Natural killer cell (primary cell): ENCODE measurements at places on chromosomes 11 and 22.

- no peak overlapping the region for H3K27ac ChIP-seq
- no peak overlapping the region for H3K4me3 ChIP-seq
- H3K4me1 ChIP-seq = no peaks in the 10 kb centered on the region
- no peaks in the 10 kb centered on the region for H3K27me3 ChIP-seq
These were observed 27.0 kb upstream of the SLC25A18 start for GRCh38 chr22:17536269-17536668.

DNA sequence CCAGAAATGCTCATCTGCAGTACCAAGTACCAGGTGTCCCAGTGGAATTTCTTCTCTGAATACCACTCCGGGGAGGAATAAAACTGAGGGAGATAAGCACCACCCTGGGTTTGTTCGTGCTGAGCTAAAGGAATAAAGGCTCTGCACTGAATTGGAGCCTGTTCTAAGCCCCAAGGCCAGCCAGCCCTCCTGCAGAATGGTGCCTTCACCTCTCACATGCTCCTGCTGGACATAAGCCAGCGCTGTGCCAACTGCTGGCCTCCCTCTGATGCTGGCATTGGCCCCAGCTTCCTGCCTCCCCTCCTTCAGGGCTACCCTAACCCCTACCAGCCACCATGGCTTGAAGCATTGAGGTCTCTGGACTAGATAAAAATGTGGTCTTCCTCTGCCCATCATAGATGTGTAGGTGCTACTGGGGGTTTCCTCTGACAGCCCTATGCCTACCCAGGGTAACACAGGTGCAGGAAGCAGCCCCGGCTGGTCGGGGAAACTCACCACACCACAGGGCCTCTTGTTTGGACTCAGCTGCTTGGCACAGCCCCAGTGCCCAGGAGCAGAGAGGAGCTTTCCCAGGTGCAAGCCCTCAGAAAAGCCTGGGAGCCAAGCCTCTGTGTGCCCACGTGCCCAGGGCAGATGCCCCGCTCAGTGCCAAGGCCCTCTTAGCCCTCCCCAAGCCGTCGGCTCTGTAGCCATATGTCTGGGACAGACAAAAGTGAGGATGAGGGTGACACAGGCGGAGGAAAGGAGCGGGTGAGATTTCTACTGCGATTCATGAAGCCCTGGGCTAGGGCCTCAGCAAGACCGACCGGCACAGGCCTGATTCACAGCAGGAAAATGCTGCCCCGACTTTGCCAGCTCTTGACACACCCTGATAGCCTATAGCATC lies 34.1 kb upstream of the JAM3 start:
- no peaks in the 10 kb centered on the region for H3K27me3 ChIP-seq
- DNase-seq = peak; percentile 49
- H3K36me3 ChIP-seq = no peaks in the 10 kb centered on the region
- peak overlapping the region; percentile 58 for H3K27ac ChIP-seq

- peaks cover 98% of the 10 kb centered on the region for H3K4me1 ChIP-seq
- no peaks in the 10 kb centered on the region for H3K27me3 ChIP-seq
- H3K4me3 ChIP-seq = no peak overlapping the region
- H3K36me3 ChIP-seq = no peaks in the 10 kb centered on the region
- peak; percentile 3 for DNase-seq
- H3K27ac ChIP-seq = peak overlapping the region; percentile 19
These were observed 28.7 kb downstream of the ZBTB16 start for GRCh38 chr11:114088216-114088615.

GRCh38 chr22:22235558-22235957 lies 9.0 kb upstream of the VPREB1 start:
- H3K4me1 ChIP-seq = peaks cover 4% of the 10 kb centered on the region
- no peak overlapping the region for H3K4me3 ChIP-seq
- no peak overlapping the region for H3K27ac ChIP-seq
- no peaks in the 10 kb centered on the region for H3K36me3 ChIP-seq
- H3K27me3 ChIP-seq = no peaks in the 10 kb centered on the region

GRCh38 chr11:109061394-109061793 lies 360.6 kb upstream of the C11orf87 start:
- H3K27me3 ChIP-seq = no peaks in the 10 kb centered on the region
- peaks cover 10% of the 10 kb centered on the region for H3K4me1 ChIP-seq
- no peak overlapping the region for H3K27ac ChIP-seq
- no peak for DNase-seq
- H3K36me3 ChIP-seq = no peaks in the 10 kb centered on the region
- no peak overlapping the region for H3K4me3 ChIP-seq

DNA sequence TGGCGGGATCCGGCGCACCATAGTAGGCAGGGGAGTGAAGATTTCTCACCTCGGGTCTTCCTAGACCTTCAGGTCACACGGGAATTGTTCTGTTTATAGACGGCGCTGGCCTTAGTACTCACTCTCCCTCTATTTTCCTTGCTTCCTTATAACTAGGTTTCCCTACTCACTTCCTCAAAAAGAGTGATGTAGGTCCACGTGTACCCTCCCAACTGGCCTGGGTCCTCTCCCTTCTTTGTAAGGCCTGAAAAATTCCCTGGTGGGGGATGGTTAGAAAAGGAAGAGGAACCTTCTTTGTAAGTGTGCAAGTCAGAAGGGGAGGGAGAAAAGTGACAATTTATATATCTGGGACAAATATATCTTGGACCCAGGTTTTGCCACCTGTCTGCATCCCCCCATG lies 2.9 kb upstream of the TMEM9B start:
- H3K4me3 ChIP-seq = no peak overlapping the region
- no peak overlapping the region for H3K27ac ChIP-seq
- H3K36me3 ChIP-seq = no peaks in the 10 kb centered on the region
- DNase-seq = no peak
- no peaks in the 10 kb centered on the region for H3K27me3 ChIP-seq
